ENCODE measurements at places on chromosomes 4 and X.

GRCh38 chr4:82934441-82934840, 33.9 kb downstream of the THAP9 start:
- DNase-seq, result no peak

DNA sequence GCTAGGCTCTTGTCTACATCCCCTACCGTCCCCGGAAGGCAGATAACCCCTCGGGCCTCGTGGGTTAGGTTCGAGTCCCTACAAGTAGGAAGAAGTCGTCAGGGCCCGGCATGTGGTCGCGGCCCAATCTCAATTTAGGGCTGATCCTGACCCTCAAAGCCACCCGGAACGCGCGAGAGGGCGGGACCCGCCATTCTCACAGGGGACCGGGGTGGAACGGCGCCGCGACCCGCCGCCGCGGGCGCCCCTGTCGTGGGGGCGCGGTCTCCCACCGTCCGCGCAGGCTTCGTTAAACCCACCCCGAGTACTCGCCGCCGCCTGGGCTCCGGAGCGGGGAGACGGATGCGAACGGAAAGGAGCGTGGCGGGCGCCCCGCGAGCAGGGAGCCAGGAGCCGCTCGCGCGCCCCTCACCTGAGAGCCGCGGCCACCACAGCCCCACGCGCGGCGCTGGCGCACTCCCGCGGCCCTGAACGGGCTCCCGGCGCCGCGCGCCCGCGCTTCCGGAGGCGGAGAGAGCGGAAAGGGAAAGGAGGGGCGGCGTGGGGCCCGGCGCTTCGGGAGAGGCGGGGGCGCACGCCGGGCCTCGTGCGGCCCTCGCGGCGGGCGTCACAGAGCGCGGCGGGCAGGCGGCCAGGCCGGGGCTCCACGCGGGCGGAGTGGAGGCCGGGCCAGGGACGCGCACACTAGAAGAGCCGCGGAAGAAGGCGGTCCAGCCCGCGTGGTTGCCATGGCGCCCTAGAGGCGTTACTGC, at the start of gene CFAP97:
CFAP97 (minus strand) TSS at position 515 of the 752 bp plus-strand sequence. CDS start 12,804 bp downstream, outside the sequence.
- peak; percentile 97 for DNase-seq

DNA sequence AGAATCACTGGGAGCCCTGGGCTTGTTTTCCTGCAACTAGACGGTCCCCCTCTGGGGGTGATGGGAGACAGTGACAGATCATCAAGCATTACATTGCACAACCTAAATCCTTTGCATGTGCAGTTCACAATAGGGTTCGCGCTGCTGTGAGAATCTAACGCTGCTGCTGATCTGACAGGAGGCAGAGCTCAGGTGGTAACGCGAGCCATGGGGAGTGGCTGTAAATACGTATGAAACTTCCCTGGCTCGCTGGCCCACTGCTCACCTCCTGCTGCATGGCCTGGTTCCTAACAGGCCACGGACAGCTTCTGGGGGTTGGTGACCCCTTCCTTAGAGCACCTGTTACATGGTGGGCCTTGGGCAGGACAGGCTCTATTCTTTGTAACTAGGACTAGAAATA, 10.4 kb downstream of the PAQR3 start:
- DNase-seq, result no peak

GRCh38 chr4:139167774-139168444, 9.1 kb downstream of the ELF2 start:
- DNase-seq, result peak; percentile 55

- no peak for DNase-seq
These were observed 494.6 kb upstream of the ATOH1 start for GRCh38 chr4:93334003-93334402.

DNA sequence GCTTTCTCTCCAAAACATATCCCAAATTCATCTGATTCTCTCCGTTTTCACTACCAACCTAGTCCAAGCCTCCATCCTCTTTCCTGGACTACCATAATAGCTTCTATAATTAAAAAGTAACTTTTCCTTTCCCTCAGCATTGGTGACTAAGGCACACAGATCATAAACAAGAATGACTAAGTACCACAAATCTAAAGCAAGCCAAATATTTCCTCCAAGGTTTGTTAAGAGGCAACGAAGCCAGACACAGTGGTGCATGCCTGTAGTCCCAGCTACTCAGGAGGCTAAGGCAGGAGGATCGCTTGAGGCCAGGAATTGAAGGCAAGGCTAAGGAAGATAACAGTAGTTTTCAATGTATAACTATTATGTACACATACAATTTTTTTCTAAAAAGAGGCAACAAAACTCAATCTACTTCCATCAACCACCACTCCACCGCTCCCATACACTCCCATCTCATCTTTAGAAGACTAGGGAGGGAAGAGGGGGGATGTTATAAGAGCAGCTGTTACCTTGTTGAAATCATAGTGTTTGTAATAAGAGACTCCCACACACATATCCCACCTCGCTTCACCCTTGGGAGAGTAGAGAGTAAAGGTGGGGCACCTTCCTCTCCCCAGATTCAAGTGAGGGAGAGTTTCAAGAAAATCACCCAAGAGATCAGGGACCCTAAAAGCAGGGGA, 4.2 kb upstream of the JCHAIN start:
- peak; percentile 58 for DNase-seq

DNA sequence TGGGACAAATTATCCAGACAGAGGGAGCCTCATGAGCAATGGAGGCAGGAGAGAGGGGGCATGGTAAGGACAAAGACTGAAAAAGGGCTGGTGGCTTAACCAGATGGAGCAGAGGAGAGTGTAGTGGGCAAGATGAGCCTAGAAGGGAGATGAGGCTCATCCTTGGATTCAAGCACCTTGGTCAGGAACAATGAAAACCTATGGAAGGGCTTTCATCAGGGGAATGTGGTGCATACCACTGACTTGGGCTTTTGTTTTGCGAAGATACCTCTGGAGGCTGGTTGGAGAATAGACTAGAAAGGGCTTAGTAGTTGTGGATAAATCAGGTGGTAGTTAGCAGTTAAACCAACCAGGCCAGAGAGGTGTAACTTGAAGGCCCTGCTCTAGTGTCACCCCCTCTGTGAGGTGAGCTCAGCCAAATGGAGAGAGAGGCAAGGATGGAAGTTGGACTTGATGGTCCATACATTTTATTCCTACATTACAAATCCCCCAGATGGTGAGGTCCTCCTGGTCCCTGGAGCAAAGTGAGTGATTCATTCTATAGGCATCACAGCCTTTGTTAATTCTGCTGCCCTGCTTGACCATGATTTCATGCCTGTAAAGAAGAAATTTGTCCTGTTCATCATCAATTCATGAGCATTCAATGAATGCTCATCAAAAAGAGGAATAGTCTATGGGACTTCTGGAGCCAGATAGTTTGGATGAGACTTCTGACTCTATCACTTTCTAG, 264.8 kb upstream of the IGFBP7 start:
- peak; percentile 34 for DNase-seq

DNA sequence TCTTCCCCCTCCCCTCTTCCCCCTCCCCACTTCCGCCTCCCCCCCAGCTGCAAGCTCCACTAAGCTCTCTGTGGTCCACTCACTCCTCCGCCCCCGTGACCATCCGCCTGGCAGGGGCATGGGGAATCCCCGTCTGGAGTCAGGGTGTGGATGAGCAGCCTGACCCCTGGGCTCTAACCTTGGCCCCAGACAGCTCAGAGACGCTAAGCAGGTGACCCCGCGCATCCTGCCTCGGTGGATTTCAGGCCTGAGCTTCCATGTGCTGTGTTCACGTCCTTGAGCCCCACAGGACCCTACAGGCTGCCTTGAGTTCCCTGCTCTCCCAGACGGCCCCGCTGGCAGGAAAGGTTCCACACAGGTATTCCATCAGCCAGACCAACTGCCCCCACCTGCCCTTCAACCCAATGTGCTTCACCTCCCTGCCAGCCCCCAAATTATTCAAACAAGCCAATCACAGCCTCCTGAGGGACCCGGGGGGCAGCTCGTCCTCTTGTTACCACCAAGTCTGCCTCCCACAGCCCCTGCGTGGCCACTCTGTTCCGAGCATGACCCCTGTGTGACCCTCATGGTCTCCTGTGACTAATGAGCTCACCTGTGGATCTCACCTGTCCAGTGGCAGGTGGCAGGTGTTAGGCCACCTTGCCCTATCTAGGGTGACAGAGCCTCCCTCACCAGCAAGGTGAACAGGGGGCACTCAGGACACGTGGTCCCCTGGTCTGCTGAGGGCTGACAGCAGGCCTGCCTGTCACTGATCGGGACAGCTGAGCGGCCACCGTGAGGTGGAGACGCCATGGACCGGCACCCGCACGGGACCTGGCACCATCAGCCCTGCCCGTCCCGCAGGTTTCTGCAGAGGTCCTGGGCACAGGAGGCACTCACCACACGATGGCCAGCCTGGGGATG, 73.2 kb upstream of the MXD4 start:
- peak; percentile 6 for DNase-seq

DNA sequence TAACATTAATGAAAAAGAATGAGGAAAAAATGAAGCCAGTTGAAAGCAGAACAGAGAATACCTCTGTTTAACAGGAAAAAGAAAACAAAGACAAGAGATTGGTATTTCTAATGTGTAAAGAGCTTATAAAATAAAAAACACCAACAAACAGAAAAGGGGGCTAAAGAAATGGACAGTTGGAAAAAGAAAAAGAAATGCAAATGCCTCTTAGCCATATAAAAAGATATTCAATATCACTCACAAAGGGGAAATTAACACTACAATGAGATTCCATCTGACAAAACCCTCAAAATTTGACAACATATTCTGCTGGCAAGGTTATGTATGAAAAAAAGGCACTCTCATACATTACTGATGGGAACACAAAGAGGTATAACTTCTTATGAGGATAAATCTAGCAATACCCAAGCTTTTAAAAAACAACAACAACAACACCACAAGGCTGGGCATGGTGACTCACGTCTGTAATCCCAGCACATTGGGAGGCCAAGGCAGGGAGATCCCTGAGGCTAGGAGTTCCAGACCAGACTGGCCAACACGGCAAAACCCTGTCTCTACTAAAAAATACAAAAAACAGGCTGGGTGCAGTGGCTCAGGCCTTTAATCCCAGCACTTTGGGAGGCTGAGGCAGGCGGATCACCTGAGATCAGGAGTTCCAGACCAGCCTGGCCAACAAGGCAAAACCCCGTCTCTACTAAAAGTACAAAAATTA, 75.8 kb downstream of the FRYL start:
- DNase-seq, result no peak

GRCh38 chr4:18441203-18441590, 419.6 kb upstream of the LCORL start:
- DNase-seq, result no peak

DNA sequence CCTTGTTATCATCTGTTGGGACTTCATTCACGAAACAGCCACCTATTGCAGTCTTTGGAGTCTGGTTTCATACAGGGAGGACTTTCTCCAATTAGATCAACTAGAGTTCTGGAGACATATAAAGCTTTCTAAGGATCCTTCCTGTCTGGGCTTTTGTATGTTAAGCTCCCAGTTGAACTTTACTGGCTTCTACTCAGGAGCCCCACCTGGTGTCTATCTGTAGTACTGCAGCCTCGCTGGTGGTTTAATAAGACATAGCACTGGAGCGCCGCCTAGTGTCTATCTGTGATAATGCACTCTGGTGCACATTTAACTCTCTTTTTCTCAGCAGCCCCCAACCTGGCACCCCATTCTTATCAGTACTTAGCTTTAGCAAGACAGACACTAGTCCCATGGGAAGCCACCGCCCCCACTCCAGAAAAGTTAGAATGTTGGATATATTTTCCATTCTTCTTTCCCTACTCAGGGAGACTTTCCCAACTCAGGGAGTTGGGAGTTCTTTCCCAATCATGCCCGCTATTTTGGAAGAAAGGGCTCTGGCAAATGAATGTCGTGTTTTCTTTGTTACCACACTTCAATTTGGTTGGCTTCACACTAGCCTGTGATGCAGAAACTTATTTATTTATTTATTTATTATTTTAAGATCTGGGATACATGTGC, 36.9 kb upstream of the SYTL4 start:
- peak; percentile 55 for DNase-seq

- DNase-seq, result no peak
These were observed 35.7 kb downstream of the MSL3 start for GRCh38 chrX:11793734-11794133.

- DNase-seq, result peak; percentile 49
These were observed 141.1 kb downstream of the MAML3 start for GRCh38 chr4:140012688-140013486.

- DNase-seq, result peak; percentile 22
These were observed 14.7 kb upstream of the PITX2 start for GRCh38 chr4:110637408-110638088.

- DNase-seq, result no peak
These were observed 254.1 kb downstream of the FBXW7 start for GRCh38 chr4:152281822-152282221.

DNA sequence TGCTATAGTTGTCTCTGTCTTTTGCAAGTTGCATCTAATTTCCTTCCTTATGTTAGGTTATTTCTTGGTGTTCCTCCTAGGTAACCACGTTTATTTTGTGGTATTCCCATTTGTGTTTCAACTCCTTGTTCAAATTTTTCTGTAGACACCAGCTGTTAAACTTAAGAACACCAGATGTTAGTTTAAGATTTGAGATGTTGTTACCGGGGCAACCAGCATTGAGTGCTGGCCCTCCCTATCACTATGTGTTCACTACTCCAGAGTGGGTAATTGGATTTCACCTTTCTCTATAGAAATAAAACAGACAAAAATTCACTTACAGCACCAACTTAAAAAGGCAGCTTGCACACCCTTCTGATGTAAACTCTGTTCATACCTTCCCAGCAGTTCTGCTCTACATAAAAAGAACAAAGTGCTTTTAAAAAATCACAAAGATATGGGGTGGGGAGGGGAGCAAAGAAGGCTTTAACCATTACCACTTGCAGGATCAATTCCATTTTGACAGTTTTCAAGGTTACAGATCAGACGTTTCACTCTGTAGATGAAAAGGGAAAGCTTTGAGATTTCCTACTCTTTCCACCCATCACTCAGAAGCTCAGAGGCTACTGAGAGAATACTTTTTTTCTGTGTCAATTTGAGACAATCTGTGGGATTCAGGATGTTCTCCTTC, 82.9 kb downstream of the DKK2 start:
- DNase-seq, result no peak

DNA sequence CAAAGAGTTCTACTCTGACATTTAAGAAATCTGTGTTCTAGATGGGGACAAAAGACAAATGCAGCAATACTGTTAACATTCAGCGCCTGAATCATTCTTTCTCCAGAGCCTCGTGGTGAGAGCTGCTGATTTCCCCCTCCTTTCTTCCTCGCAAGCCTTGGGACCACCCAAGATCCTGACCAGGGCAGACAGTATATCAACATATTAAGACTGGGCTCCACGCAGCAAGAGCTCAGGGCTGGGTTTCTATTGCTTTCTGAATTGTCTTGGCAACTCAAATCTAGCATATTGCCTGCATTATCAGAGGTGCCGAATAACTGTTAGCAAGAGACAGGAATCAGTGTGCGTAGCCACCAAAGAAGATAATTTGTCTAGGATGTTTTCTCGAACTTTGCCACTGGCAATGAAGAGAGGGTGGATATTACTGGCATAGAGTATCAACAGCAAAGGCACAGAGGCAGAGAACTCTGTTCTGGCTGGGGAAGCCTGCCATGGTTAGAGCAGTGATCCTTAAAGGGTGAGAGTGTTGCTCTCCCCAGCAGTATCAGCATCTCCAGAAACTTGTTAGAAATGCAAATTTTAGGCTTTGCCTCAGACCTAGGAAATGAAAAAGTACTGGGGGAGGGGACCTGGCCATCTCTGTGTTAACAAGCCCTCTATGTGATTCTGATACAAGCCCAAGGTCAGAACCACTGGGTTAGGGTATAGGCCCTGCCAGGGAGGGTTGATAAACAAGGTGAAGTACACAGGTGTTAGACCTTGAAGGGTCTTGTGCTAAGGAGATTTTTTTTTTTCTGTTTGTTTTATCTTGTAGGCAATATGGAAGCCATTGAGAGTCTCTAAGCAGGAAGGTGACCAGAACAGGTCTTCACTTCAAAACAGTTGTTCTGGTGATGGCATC, 46.2 kb upstream of the MID1IP1 start:
- DNase-seq, result no peak

Measured in AG20443 (cell line).